Panc1 (cell line): ENCODE measurements at places on chromosomes 5 and 9. TPM values are rescaled to one million over a fixed set of nuclear protein-coding genes. Genes with fewer than 3 reads are reported as not detected.

The GRXCR2 gene
- total RNA-seq, result not detected

The FBP1 gene
- 0.36 TPM for total RNA-seq

DNA sequence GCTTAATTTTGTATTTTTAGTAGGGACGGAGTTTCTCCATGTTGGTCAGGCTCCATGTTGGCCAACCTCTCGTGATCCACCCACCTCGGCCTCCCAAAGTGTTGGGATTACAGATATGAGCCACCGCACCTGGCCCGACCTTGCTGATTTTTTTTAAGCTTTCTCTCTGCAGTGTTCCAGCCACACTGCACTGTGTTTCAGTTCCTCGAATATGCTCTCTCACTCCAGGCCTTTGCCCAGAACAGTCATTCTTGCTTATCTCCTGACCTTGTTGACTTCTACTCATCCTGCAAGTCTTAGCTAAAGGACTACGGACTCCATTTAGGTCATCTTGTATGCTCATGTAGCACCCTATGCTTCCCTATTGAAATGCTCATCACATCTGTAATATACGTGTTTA is 3.3 kb downstream of the SNAPC3 start:
- H3K4me1 ChIP-seq, result no peaks in the 10 kb centered on the region
- peaks cover 5% of the 10 kb centered on the region; the same call in 1 of the 2 replicates for H3K36me3 ChIP-seq
- DNase-seq, result no peak
- no peaks in the 10 kb centered on the region for H3K27me3 ChIP-seq

- H3K27ac ChIP-seq, result no peak overlapping the region
- no peaks in the 10 kb centered on the region for H3K4me1 ChIP-seq
- no peaks in the 10 kb centered on the region for H3K27me3 ChIP-seq
- H3K36me3 ChIP-seq, result no peaks in the 10 kb centered on the region
- H3K4me3 ChIP-seq, result no peak overlapping the region
- no peak for DNase-seq
Measured at GRCh38 chr9:107983181-107983603, 493.6 kb upstream of the KLF4 start.

DNA sequence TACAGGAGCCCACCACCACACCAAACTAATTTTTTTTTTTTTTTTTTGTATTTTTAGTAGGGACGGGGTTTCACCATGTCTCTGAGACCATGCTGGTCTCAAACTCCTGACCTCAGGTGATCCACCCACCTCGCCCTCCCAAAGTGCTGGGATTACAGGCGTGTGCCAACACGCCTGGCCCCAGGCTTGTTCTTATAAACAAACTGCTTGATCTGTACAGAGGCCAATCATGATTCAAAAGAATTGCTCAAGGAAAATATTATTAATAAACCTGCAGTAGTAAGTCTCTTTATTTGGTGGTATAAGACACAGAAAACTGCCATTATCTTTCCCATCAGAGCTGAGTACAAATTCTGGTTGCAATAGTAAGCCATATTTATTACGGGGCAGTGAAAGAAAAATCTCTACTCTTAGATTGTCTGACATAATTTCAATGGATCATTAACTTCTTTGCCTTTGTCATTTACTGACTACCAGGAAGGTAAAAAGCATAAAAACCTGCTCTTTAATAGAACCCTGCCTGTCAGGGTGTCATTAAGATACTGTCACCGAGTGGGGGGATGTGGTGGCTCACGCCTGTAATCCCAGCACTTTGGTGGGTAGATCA is 33.3 kb downstream of the RASEF start:
- no peaks in the 10 kb centered on the region for H3K36me3 ChIP-seq
- H3K27me3 ChIP-seq, result no peaks in the 10 kb centered on the region
- H3K27ac ChIP-seq, result no peak overlapping the region
- no peak overlapping the region for H3K4me3 ChIP-seq
- no peaks in the 10 kb centered on the region for H3K4me1 ChIP-seq

DNA sequence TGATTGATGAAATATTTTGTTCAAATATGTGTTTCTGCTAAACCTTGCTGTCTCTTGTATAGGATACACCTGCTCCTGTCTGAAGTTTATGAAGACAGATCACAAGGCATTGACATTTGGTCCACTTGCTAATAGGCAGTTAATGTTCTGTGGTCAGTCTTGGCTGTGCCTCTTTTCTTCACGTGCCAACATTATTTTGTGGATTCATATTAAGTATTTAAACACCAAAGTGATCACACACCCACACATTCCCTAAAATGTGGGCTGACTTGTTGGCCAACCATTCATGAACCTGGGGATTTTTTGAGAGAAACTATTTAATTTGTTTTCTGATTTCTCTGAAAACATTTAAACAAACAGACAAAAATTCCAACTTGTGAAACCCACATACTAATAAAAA is 33.7 kb downstream of the ZNF462 start:
- peaks cover 32% of the 10 kb centered on the region for H3K4me1 ChIP-seq
- H3K27ac ChIP-seq, result peak overlapping the region; percentile 9; the same call in 1 of the 2 replicates
- H3K36me3 ChIP-seq, result no peaks in the 10 kb centered on the region
- no peak overlapping the region for H3K4me3 ChIP-seq
- H3K27me3 ChIP-seq, result no peaks in the 10 kb centered on the region

The AJM1 gene
- total RNA-seq, result 7.2 TPM

The KYAT1 gene
- total RNA-seq, result 6.1 TPM

DNA sequence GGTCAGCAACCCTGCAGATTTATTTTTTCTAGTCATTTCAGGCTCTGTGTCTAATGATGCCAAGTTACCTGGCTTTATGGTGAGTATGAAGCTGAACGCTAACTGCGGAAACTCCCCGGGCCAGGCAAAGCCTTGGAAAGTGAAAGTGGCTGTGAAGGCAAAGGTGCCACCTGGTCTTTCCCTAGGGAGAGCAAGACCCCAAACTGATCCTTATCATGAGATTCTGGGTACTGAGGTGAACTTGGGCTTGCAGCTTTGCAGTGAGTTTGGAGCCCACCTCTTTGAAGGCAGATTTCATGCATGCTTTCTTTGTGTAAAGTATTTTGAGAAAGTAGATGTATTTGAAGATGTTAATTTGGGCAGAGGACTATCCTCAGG is 63.3 kb downstream of the CARTPT start:
- no peak overlapping the region for H3K27ac ChIP-seq
- 0 out of 2 replicates have a peak, but pooled peaks cover 3% of the 10 kb centered on the region for H3K4me1 ChIP-seq
- H3K4me3 ChIP-seq, result peak overlapping the region; percentile 26

GRCh38 chr9:129414993-129415941 is 205.6 kb downstream of the C9orf50 start:
- no peak overlapping the region for H3K4me3 ChIP-seq
- no peaks in the 10 kb centered on the region for H3K36me3 ChIP-seq
- no peaks in the 10 kb centered on the region for H3K27me3 ChIP-seq
- peaks cover 39% of the 10 kb centered on the region for H3K4me1 ChIP-seq
- peak overlapping the region; percentile 95 for H3K27ac ChIP-seq
- DNase-seq, result no peak

DNA sequence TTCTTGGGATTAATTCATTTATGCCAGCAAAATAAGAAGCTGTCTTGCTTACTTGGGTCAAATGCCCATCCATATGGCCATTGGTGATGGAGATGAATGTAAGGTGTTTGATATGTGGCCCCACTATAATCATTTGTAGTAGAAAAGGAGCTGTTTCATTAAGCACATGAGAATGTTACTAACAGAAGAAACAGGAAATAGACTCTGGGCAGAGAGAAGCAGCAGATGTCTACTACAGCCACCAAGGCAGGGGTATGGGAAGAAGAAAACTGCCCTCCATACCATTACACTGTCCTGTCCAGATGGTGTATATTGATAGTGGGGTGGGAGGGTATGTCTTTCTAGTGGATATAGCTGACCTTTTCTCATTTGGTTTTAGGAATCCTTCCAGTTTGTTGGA is 386.6 kb upstream of the CLINT1 start:
- no peak overlapping the region for H3K27ac ChIP-seq
- H3K4me3 ChIP-seq, result no peak overlapping the region
- no peaks in the 10 kb centered on the region for H3K36me3 ChIP-seq
- H3K4me1 ChIP-seq, result no peaks in the 10 kb centered on the region
- DNase-seq, result no peak

The PCDHGA7 gene
- total RNA-seq, result 0.18 TPM

The PCDHA1 gene
- not detected for total RNA-seq
